BJ (cell line): ENCODE measurements at places on chromosomes 5 and 9.

- DNase-seq, result no peak
These were observed 27.2 kb downstream of the MORN5 start for GRCh38 chr9:122186777-122187470.

DNA sequence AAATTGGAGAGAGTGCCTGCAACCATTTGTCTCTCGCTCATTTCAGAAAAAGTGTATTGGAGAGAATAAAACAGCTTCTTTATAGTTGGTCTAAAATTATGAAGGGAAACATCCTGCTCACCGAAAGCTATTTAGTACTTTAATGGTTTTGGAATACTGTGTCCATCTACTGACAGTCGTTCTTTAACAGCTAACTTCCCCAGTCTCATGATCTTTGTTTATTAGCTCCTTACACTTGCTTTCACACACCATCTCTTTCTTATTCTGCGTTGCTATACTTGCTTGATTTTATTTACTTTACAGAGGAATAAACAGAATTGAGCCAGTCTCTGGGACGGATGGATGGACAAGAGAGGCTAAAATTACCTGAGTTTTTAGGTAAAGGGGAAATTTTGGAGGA is 229.3 kb downstream of the CCDC171 start:
- no peak for DNase-seq

DNA sequence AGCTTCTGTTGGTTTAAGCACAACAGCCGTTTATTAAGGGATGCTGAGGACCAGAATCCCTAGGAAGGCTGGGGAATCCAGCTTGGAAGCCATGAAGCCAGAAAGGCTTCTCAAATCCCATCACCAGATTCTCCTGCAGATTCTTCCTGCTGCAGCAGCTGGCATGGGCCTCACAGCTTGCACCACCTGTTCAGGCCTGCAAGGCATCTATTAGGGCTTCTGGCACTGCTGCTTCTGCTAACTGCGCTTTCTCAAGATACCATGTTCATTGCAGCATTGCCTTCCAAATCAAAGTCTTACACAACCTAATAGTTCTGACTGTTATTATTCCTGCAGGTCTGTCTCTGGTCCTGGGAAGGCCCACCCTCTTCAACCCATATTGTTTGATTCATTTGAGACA is 51.2 kb upstream of the ZNF366 start:
- no peak for DNase-seq

DNA sequence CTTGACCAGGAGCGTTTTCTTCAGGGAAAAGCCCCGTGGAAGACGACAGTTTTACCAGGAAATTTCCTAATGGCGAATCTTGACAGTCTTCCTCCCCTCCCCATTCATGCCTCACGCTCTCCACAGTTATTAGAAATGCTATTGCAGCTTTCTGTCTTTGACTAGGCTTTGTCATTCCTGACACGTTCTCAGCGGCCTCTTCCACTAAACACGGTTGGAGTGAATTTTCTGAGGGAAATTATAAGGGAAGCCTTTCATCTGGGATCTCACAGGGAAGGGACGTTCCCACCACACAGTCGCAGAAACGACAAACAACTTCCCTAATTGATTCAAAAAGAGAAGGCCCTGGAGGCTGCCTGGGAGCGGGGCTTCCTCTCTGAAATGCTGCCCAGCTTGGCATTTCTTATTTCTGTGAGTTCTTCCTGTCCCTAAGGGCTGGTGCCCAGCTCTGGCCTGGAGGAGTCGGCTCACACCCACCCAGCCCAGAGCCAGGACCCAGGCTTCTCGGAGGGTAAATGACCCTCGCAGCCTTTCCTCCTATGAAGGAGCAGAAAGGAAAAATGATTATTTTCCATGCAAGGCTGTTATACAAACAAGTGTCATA is 57.1 kb upstream of the PPP1R26 start:
- DNase-seq, result no peak

DNA sequence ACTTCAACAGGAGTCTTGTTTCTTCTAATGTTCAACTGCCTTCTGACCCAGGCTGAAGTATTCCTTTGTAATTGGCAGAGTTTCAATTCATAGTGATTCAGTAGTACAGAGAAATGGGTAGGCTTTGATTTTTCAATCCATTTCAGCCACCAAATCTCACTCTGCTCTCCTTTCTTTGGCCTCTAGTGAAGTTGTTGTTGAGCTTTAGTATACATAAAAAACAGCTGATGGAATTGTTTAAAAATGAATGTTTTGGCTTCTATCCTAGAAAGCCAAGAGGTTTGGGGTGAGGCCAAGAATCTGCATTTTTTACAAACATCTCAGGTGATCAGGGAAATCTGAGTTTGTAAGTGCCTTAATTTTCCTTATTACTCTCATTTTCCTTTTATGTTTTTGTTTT is 182.9 kb upstream of the MAP1B start:
- no peak for DNase-seq

GRCh38 chr9:82436475-82436874 is 447.9 kb downstream of the SPATA31D1 start:
- DNase-seq, result no peak
